OCI-LY7 (cell line): ENCODE measurements at places on chromosomes 2 and 18.

DNA sequence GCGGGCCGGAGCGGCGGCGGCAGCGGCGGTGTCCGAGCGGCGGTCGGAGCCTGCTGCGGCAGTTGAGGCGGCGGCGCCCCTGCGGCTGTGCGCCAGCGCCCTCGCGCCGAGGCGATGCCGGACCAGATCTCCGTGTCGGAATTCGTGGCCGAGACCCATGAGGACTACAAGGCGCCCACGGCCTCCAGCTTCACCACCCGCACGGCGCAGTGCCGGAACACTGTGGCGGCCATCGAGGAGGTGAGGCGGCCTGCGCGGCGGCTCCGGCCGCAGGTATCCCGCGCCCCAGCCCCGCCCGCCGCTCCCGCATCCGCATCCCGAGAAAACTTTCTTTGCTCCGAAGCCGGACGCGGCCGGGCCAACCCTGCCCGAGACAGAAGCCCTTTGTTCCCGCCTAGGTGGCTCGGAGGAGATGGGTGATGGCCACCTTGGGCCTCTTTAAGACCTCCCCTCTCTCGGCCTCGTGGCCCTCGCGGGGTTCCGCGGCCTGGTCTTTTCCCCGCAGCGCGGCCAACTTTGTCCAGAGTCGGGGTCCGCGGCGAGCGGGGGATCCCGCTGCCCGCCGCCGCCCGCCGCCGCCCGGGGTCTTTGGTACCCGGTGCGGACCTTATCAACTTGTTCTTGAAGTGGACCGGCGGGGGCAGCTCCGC, 504 bp downstream of the ASAP2 start:
- DNase-seq = no peak

DNA sequence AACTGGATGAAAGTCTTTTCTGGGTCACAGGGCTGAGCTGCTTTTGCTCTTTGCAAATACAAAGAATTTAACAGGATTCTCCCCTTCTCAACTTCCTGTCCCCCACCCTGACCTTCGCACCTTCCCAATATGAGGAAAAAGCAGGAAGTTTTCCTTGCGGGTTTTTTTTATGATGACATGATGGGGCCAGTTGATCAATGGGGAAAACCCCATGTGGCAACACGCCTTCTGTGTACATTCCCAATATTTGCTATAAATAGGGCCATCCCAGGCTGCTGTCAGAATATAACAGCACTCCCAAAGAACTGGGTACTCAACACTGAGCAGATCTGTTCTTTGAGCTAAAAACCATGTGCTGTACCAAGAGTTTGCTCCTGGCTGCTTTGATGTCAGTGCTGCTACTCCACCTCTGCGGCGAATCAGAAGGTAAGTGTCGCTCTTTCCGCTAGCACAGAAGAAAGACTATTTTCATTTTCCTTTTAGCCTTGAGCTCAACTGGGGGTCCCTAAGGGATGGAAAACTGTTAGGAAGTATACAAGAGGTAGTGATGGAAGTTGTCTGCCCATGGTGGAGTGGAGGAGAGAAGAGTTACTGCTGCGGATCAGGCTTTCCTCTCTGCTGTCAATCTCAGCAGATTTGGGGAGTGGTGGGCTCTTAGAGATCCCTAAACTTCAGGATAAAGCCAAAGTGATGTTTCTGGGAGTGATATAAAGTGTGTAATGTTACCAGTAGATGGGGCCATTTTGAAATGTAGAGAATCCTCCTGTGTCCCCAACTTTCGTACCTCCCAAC, at the start of gene CCL20:
Gene CCL20, plus strand, starts transcription at position 281 of the 792 bp plus-strand sequence. Its CDS starts 70 bp downstream, at position 351.
- no peak for DNase-seq

DNA sequence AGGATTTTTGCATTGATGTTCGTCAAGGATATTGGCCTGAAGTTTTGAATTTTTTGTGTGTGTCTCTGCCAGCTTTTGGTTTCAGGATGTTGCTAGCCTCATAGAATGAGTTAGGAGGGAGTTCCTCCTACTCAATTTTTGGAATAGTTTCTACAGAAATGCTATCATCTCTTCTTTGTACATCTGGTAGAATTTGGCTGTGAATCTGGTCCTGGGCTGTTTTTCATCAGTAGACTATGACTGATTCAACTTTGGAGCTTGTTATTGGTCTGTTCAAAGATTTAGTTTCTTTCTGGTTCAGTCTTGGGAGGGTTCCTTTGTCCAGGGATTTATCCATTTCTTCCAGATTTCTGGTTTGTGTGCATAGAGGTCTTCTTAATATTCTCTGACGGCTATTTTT, 166.7 kb downstream of the ST6GAL2 start:
- no peak for DNase-seq

GRCh38 chr18:79556829-79557585, 122.6 kb upstream of the CTDP1 start:
- no peak for DNase-seq
